ENCODE measurements at places on chromosomes 5 and 9.

GRCh38 chr5:7852542-7852941 lies 1.6 kb upstream of the CFAP90 start:
- DNase-seq: no peak

- DNase-seq: no peak
These were observed 43.1 kb downstream of the SPTAN1 start for GRCh38 chr9:128595471-128595870.

- DNase-seq: no peak
These were observed 441.1 kb downstream of the EBF1 start for GRCh38 chr5:158658446-158659230.

- no peak for DNase-seq
These were observed 13.4 kb upstream of the TCOF1 start for GRCh38 chr5:150343994-150344631.

- no peak for DNase-seq
These were observed 391.1 kb downstream of the TMEM161B start for GRCh38 chr5:87877495-87877894.

DNA sequence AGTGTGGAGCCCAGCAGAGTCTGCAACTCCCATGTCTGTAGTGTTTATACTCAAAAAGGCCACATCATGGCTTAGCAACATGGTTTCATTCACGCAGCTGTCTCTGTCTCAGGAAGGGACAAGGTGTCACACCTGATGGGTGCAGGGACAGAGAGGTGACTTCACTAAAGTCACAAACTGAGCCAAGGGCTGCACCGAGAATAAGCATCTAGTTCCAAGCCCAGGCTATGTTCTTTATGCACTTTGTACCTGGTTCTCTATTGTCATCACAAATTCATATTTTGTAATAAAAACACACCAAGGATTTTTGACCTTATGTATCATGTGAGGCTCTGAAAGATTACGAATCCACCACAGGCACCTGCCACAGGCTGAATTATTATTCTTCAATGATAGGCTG lies 64.9 kb upstream of the STK32A start:
- DNase-seq: no peak

- DNase-seq: no peak
These were observed 163.5 kb downstream of the SEMA6A start for GRCh38 chr5:116411101-116411571.

DNA sequence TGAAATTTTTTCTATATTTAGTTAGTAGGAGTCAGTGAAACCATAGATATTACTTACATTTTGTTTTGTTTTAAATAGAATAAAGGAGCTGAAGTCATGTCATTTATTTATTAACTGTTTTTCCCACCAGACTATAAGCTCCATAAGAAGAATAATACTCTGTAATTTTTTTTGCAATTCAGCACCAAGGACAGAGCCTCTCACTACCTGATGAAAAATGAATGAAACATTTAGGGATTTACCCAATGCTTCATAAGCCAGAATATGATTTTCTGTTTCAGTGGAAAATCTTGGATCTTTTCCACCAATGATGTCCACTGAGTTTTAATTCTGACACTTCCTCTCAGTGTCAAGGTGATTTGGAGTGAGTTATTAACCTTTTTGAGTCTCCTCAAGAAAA lies 624.9 kb upstream of the GRAMD2B start:
- no peak for DNase-seq

DNA sequence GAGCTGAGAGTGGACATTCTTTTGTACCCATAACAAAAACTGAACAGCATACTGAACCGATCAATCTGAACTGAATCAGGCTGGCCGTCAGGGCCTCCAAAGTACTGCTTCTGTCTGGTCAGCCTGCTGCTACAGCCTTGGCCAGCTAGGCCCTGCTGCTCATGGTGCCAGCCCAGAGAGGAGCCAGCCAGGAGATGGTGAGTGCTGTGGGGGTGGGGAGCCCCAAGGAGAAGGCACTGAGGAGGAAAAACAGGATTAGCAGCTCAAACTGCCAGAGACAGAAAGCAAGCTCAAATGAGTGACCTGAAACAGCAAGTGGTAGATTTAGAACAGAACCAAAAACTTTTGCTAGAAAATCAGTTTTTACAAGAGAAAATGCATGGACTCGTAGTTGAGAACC lies 23.9 kb downstream of the SRP19 start:
- no peak for DNase-seq

GRCh38 chr5:160097991-160098390 lies 21.3 kb downstream of the PWWP2A start:
- DNase-seq: no peak

All from GM12864 (cell line).